Renal cortical epithelial cell (primary cell): ENCODE measurements at places on chromosomes 1 and 21. TPM values are rescaled to one million over a fixed set of nuclear protein-coding genes. Genes with fewer than 3 reads are reported as not detected.

The CCDC27 gene
- total RNA-seq: not detected in 2 replicates

GRCh38 chr1:225253173-225253572, 174.7 kb downstream of the LBR start:
- DNase-seq: no peak

- peak; percentile 52 for DNase-seq
Observed at GRCh38 chr21:39630827-39631226, 18.1 kb downstream of the B3GALT5 start.

DNA sequence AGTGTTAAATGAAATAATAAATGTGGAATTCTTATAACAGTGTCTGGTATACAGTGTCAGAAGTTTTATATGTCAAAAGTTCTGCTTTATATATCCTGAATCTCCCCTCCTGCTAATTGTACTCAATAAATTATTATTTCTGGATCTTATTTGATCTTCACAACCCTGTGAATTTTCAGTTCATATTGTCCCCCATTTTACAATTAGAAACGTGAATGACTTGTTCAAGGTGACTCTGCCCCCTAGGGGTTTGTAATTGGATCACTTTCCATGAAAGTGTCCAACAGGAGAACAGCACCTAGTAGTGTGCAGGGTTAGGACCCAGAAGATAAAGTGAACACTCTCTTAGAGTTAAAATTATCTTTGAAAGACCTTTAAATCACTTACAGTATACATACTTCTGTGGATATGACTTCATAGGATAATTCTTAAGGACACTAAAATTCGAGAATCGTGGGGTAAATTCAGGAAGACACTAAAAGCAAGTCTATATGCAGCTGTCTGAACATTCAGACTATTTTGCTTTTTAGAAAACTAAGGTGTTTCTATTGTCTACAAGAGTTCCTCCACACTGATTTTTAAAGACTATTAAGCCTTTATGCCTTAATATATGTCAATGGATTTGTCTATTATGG, 4.5 kb upstream of the DDR2 start:
- DNase-seq: peak; percentile 29

The BGLAP gene
- 0.15 TPM in 1 of 2 replicates, not detected in the other for total RNA-seq

- no peak for DNase-seq
Observed at GRCh38 chr1:154860156-154860870, 9.8 kb downstream of the KCNN3 start.

- DNase-seq: peak; percentile 41
Observed at GRCh38 chr1:169072945-169073725, 33.4 kb upstream of the ATP1B1 start.

The SPOCD1 gene
- total RNA-seq: 5.0 and 8.0 TPM in 2 replicates

The VPS72 gene
- 75.6 and 82.8 TPM in 2 replicates for total RNA-seq

DNA sequence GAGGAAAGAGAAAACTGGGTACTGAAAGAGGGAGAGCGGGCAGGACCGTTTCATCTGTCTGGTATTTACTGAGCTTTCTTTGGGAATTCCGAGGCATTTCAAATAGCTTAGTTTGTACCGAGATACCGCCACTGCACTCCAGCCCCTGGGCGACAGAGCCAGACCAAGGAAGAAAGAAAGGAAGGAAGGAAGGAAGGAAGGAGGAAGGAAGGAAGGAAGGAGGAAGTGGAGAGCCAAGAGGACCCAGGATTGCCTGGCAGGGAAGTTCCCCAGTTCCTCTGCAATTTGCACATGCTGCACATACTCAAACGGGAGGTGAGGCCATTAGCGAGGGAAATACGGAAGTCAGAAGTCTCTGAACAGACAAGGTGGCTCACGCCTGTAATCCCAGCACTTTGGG, 961 bp upstream of the FUCA1 start:
- DNase-seq: no peak

- DNase-seq: no peak
Observed at GRCh38 chr21:37865156-37865555, 51.1 kb downstream of the KCNJ6 start.

The FAM151A gene
- not detected in 2 replicates for total RNA-seq

The MYOM3 gene
- total RNA-seq: 1.5 and 9.0 TPM in 2 replicates

The CSMD2 gene
- total RNA-seq: under 0.01 and 0.55 TPM in 2 replicates

The OSBPL9 gene
- 114 and 165 TPM in 2 replicates for total RNA-seq

DNA sequence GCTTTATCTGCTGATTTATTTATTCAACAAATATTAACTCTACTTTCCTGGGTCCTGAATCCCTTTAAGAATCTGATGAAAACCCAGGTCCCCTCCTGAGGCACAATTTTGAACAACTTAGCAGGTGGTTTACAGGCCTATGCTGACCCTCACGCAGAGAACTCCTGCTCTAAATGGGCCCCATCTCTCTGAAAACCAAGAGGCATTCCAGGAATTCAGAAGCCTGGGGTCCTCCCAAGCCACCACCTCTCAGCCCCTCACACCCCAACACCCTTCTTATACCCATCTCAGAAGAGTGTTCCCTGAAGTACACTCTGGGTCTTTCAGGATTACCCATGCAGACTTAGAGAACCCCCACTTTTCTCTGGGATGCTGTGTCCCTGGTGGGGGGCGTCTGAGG, 34.5 kb downstream of the LHX4 start:
- DNase-seq: no peak

The PTPRF gene
- total RNA-seq: 128 and 259 TPM in 2 replicates

- no peak for DNase-seq
Observed at GRCh38 chr1:116679828-116680628, 12.5 kb upstream of the IGSF3 start.

The PUSL1 gene
- total RNA-seq: 14.2 and 24.0 TPM in 2 replicates

The ALDH9A1 gene
- total RNA-seq: 111 and 160 TPM in 2 replicates

- DNase-seq: peak; percentile 50
Observed at GRCh38 chr1:63116016-63116415, 206.4 kb upstream of the FOXD3 start.

DNA sequence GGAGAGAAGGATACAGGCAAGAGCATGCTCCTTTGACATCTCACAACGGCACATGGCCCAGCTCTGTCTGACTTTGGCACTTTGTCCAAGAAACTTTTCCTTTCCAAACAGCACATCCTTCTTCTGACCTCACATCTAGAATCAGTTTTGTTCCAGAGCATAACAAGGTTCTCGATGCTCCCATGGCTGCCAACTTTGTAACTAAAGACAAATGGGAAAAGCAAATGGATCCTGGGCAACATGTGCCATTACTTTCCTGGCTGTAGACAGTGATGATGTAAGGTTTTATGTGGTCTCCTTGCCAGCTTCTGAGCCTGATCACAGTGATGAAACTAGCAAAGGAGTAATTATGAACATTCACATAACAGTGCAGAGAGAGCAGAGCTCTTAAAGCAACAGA, 171.8 kb upstream of the C1orf87 start:
- no peak for DNase-seq

The CFAP74 gene
- total RNA-seq: not detected in 2 replicates

GRCh38 chr1:108615544-108615943, 45.3 kb downstream of the HENMT1 start:
- DNase-seq: no peak

DNA sequence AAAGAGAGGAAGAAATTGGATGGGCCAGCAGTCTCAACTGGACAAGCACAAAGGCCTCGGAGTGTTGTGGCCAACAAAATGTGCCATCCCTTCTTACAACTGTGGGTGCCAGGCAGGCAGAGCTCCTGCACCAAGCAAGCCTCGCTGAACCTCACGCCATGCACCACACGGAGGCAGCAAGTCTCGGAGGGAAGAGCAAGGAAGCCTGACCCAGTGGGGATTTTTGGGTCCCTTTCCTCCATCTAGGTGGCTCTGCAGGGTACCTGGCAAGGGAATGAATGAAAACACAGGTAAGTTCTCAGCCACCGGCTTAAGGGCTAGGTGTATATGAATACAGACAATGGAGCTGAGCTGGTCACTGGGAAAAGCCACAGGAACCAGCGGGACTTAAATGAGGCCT, 40.8 kb downstream of the HSD3B1 start:
- DNase-seq: no peak

DNA sequence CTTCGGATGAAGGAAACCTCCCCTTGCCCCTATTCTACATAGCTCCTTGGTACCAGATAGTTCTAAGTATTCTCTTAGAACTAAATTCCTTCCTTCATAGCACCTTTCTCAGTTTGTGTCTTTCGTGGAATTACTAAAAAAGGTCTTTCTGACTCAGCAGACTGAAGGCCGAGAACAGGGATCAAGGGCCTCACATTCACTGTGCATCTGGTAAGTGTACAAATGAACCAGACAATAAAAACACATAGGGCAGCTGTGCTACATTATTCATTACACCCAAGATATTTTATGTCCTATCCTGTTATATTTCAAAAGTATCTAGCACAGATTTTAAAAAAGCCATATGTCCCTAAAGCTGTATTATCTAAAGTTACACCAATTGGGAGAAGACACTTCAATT, 62.9 kb upstream of the HP1BP3 start:
- no peak for DNase-seq

DNA sequence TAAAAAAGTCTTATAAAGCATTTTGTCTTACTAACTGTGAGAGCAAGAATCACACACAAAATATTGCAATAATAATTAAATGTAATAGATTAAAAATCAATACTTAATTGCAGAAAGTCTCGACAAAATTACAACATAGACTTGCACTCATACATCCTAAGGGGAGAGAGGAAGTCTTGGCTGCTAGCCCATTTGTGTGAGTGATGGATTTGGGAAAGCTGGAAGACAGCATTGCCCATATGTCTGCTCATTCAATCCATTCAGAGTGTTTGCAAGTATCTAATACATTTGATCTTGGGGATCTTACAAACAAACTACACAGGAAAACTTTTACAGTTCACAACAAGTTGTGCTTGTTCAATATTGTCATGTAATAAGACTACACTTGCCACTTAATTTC, 140.5 kb downstream of the COL11A1 start:
- no peak for DNase-seq

DNA sequence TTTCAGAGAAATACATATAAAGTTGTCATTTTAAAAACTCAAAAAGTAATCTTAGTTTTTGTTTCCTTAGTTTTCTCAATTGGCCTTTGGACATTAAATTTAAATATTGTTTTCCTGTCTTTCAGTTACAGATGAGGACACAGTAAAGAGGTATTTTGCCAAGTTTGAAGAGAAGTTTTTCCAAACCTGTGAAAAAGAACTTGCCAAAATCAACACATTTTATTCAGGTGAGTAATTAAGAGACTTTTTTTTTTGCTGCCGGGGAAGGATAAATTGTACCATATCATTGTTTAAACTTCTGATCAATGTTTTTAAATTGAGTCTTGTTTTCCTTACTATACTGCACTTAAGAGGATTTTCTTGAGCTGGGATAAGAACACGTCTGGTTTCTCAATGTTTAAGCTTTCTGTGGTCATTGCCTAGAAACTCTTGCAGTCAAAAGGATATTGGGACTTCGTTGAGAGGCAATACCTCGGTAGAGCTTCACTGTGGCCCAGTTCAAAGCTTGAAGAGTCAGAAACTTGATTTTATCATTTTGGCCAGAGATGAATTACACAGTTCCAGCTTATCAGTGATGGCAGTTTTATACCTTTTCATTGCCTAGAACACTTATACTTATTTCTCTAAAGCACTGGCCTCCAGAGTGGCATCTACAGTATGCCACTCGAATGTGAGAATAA, 124.9 kb upstream of the KIAA1614 start:
- DNase-seq: peak; percentile 47

The CYP2J2 gene
- total RNA-seq: 3.1 and 4.3 TPM in 2 replicates

GRCh38 chr21:19995253-19995652, 1003.0 kb upstream of the NCAM2 start:
- DNase-seq: no peak

DNA sequence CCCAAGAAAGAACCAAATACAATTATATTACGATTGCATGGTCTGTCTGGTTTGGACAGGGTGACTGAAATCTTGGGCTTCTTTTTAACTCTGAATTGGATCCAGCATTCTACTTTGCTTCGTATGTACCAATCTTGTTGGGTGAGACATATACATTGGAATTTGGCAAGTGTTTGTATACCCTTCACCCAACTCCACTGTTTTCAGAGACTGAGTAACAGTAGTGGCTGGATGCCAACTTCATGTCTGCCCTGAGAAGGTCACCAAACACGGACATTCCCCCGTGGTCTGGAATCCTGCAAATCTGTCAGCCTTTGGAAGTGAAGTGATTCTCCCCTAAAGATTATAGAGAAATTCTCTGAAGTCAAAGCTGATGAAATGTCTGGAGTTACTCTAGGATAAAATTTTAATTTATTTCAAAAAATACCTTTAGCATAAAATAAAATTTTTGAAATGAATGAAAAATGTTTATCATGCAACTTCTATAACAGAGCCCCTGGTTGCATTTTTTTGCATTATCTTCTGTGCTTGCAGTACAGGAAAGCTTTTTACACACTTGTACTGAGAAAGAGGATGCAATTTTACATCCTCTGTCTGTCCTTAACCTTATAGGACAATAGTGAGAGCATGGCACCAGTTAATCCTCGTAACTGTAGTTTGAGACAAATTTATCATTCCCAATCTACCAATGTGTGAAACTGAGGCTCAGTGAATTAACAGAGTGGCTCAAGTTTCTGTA, 201.8 kb downstream of the DISC1 start:
- peak; percentile 99 for DNase-seq

The ADAMTSL4 gene
- 1.4 and 7.4 TPM in 2 replicates for total RNA-seq

- no peak for DNase-seq
Observed at GRCh38 chr21:29465546-29465945, 166.8 kb downstream of the BACH1 start.

GRCh38 chr1:179586107-179586823, 5.4 kb upstream of the TDRD5 start:
- DNase-seq: peak; percentile 2
